ENCODE measurements at places on chromosomes 7 and 10. TPM values are rescaled to one million over a fixed set of nuclear protein-coding genes. Genes with fewer than 3 reads are reported as not detected.

GRCh38 chr10:61635471-61635870 lies 27.3 kb upstream of the CABCOCO1 start:
- DNase-seq: no peak

DNA sequence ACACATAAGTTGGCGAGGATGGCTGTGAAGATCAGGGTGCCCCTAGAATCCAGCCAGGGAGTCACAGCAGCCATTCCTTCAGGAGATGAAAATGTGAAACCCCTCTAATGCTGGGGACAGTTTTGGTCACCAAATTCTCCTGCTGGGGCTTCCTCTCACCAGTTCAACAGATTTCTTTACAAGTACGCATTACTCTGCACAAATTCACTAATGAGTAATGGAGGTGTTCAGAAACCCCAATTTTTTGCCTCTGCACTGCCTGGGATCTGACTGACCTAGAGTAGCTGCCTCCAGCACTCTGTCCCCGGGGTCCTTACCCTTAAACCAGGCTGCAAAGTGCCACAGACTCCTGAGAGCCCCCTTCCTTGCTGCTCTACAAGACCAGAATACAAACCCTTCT lies 16.1 kb downstream of the TRPV5 start:
- no peak for DNase-seq

DNA sequence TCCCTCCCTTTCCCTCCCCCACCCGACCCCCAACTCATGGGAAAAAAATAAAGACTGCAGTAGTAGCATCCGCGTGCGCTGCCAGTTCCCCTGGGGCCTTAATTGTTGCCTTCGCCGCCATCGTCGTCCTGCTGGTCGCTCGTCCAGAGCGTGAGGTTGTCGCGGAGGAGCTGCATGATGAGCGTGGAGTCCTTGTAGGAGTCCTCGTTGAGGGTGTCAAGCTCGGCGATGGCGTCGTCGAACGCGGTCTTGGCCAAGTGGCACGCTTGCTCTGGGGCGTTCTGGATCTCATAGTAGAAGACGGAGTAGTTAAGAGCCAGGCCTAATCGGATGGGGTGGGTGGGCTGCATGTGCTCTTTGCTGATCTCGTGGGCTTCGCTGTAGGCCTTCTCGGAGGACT lies 27.0 kb downstream of the HSPB1 start:
- DNase-seq: no peak

Gene MAGI2
- total RNA-seq: 9.7 TPM

Gene NDUFB8
- total RNA-seq: 123 TPM

Data from mesenteric fat pad (tissue), 1 donor.